Peyer's patch (tissue), 4 donors: ENCODE measurements at places on chromosomes 16 and 17. TPM values are rescaled to one million over a fixed set of nuclear protein-coding genes. Genes with fewer than 3 reads are reported as not detected.

Gene HSF5
- 0.83 TPM for total RNA-seq

DNA sequence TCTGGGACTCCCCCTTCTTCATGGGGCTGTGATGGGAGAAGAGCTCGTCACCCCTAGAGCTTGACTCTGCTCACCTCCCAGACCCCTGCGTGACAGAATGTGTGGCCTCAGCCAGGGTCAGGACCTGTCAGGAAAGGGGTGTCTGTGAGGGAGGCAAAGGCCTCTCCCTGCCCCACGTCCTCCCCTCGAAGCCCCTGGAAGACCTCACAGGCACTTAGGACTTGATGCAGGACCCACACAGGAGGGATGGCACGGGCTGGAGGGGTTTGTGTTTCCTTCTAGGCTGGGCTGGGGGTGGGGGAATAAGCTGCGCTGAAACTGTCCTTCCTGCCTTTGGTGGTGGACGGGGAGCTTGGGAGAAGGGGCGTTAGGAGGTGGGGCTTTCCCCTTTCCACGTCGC, 11.0 kb upstream of the CLUH start:
- no peak for DNase-seq

DNA sequence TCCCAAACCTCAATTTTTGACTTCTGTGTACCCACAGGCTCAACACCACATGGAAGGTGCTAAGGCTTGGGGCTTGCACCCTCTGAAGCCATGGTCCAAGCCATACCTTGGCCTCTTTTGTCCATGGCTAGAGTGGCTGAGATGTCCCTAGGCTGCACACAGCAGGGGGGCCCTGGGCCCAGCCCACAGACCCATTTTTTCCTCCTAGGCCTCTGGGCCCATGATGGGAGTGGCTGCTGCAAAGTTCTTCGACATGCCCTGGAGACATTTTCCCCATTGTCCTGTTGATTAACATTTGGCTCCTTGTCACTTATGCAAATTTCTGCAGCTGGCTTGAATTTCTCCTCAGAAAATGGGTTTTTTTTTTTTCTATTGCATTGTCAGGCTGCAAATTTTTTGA, 47.0 kb downstream of the TBC1D26 start:
- DNase-seq, result no peak

DNA sequence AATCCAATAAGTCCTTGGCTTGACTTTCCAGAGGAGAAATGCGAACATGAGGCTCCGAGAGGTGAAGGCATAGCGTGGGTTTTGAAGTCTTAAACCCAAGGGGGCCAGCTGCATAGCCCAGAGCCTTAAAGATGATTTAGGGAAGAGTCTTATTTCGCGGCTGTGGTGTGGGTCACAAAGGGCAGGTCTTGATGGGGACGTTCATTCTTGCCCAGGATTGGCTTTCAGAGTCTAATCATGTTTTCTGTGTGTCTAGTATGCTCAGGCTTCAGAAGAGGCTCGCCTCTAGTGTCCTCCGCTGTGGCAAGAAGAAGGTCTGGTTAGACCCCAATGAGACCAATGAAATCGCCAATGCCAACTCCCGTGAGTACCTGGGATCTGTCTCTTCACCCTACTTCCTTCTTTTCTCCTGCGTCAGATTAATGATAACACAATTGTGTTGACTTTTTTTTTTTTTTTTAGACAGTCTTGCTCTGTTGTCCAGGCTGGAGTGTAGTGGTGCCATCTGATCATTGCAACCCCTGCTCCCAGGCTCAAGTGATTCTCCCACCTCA, 951 bp downstream of the RPL19 start:
- DNase-seq, result no peak

Gene KRT36
- total RNA-seq, result not detected

DNA sequence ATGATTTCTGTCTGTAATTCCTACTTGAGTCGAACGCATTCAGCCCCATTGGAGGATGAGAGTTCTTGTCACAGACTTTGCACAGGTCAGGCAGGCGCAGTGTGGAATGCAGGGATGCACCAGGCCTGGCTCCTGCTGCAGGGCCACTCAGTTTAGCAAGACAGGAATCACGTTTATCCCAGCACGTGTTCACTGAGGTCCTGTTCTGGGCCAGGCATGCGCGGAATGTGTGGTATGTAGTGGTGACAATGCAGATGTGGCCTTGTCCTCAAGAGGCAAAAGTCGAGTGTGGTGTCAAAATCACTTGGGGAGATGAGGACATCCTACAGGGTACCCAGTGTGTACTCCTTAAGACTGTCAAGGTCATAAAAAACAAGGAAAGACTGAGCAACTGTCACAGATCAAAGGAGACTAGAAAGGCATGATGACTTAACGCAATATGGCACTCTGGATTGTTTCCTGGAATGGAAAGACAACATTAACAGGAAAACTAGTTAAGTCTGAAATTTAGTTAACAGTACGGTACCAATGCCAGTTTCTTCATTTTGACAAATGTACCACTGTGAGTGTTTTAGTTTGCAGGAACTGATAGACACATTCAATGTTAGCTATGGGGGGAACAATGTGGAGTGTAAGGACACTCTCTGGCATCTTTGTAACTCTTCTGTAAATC, 121.5 kb upstream of the ADAMTS18 start:
- DNase-seq, result no peak

Gene NPIPB8
- total RNA-seq, result 0.85 TPM

DNA sequence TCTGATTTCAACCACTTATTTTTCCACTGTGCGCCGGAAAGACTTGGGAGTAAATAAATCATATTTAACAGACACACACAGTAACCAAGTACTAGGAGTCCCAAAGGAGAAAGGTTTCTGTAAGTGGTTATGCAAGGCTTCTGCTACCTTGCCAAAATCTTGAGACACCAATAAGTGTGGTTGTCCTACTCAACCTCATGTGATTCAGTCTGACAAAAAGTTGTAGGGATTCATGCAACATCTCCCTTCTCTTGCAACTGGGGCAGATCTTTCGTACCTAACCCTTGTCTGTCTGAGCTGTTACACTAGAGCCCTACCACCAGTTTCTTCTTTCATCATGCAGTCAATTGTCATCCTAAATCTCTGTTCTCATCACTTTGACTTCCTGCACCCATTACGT, 69.9 kb upstream of the NUDT7 start:
- DNase-seq, result no peak

GRCh38 chr16:29022196-29022595, 37.3 kb downstream of the LAT start:
- DNase-seq, result no peak
